Activated naive CD4-positive, alpha-beta T cell (primary cell): ENCODE measurements at places on chromosomes 6 and 20.

- DNase-seq = no peak
These were observed 6.3 kb downstream of the ADTRP start for GRCh38 chr6:11772109-11772825.

- DNase-seq = no peak
These were observed 270.0 kb upstream of the CDYL start for GRCh38 chr6:4506223-4506622.

DNA sequence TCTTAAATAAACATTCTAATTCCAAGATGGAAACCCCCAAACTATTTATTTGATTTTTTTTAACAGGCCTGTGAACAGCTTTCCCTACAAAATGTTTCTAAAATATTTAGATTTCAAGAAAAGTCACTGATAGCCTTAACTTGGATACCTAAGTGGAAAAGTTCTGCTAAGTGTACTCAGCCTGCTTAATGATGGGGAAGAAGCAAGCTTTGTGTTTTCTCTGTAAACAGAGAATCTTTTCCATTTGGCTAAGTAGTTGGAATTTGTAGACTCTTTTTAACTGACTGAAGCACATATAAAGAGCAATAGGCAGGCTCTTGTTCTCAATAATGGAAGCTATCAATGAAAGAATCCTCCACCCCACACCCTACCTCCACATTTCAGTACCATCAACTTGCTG is 108.2 kb downstream of the KIF6 start:
- no peak for DNase-seq

GRCh38 chr20:38804682-38805501 is 605 bp upstream of the PPP1R16B start:
- DNase-seq = peak; percentile 32

- DNase-seq = no peak
These were observed 410.5 kb downstream of the BMP2 start for GRCh38 chr20:7178004-7178403.

DNA sequence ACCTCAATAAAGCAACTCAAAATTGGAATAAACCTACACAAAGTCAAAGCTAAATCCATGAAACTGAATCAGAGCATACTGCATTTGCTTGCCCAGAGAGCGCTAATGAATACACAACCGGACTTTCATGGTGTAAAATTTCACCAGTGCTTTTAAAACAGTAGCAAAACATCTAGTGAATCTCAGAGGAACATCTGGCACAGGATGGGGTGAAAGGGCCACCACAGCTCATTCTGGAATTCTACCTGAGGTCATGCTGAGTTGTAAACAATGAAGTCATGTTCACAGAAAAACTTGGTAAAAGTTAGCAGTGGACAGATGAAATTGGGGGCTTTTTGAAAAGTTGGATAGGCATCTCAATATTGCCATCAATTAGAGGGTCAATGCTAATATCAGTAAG is 125.6 kb upstream of the STXBP5 start:
- no peak for DNase-seq

DNA sequence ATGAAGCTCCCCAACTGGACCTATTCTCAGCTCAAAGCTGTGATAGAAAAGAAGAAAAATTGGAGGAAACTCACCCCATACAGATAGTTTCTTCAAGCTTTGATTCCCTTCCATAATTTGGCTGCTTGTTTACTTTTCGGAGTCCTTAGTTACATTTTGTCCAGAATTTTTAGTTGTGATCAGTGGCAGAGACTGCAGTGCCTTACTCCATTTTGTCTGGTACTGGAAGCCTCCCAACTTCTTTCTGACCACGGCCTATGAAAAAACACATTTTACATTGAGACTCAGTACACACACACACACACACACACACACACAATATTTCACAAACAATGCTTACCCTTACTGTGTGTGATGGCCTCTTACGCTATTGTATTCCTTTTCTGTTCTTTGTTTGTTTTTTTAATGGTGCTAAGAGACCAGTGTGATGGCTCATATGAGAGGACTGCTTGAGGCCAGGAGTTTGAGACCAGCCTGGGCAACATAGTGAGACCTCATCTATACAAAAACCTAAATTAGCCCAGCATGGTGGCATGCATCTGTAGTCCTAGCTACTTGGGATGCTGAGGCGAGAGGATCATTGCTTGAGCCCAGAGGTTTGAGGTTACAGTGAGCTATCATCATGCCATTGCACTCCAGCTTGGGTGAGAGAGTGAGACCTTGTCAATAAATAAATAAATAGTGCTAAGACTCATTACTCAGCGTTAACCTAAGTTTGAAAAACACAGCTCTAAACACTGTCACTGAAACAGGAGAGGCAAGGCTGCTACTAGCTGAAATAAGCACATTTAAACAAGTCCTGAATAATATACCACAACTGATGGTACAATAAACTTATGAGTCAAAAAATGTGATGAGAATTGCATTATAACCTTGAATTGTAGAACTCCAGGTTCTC is 13.8 kb upstream of the RNF8 start:
- DNase-seq = no peak

DNA sequence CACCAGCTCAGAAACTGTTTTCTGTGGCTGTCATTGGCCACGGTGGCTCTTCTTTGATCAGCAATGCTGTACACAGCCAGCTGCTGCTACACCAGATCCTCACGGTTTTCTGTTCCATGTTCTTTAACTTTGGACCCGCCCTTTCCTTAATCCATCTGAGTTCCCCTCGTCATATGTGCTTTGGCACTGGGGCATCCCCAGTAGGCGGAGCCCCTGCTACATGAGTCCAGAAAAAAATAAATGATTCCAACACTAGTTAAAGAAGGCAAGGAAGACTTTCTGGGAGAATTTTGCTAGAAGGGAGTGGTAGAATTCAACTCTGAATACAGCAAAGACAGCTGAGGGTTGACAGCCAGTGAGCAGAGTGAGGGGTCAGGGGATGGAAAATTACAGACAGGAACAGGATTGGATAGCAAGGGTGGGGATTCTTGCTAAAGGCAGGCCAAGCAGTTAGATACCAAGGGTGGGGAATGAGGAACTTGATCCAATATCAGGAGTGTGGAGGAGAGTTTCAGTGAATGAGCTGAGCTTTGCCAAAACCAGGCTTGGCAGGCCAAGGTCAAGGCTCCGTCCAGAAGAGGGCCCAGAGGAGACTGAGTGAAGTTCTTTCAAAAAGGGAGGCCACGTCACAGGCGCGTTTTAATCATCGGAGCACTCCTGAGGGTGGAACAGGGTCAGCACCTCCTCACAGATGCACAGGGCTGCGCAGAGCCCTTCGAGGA is 391.8 kb downstream of the CDH4 start:
- DNase-seq = no peak

DNA sequence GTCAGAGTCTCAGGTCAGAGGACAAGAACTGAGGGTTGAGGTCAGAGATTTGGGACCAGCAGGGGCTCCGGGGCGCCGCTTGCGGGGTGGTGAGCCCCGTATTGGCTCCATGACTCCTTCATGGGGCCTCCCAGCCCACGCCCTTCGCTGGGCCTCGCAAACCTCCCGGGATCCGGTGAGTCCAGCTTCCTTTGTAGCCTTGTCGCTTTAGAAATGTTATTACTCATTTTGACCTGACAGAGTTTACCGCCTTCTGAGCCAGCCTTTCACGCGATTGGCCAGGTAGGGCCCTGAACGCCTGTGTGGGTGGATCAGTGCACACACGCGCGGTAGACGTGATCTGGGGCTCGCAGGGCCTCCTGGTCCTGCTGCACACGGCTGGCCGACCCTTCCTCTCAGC is 181.1 kb downstream of the ERMARD start:
- no peak for DNase-seq

DNA sequence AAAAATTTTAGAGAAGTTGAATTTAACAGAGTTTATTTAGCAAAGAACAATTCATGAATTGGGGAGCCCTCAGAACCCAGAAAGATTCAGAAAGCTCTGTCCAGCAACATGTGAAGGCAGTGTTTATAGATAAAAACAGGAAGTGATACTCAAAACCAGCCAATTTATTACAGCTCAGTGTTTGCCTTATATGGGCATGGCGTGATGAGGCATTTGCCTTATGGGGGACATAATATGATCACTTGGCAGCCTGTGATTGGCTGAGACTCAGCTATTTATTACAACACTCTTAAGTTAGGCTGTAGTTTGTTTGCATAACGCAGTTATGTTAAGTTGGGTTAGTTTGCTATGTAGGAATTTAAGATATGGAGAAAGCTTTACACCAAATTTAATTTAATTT is 11.5 kb downstream of the HLA-DPA1 start:
- no peak for DNase-seq

GRCh38 chr6:152085451-152085921 is 278.0 kb downstream of the ESR1 start:
- DNase-seq = no peak

- no peak for DNase-seq
These were observed 33.4 kb downstream of the HSF2 start for GRCh38 chr6:122432816-122433215.

DNA sequence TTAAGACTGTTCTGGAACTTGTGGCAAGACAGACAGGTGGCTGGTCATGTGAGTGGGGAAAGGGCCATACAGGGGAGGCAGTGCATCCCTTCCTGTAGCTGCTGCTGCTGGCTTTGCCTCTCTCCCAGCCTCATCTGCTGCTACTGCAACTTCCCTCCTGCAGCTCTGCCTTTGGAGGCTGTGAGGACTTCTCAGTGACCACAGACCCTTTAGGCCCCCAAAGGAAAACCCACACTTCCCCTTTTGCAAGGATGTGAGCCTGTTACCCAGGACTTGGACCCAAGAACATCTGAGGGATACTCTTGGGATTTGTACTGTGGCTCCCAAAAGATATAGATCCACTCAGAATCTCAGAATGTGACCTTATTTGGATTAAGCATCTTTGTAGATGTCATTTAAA is 91.0 kb downstream of the TMEM170B start:
- no peak for DNase-seq

- no peak for DNase-seq
These were observed 110.4 kb upstream of the ARMC2 start for GRCh38 chr6:108737594-108738546.

DNA sequence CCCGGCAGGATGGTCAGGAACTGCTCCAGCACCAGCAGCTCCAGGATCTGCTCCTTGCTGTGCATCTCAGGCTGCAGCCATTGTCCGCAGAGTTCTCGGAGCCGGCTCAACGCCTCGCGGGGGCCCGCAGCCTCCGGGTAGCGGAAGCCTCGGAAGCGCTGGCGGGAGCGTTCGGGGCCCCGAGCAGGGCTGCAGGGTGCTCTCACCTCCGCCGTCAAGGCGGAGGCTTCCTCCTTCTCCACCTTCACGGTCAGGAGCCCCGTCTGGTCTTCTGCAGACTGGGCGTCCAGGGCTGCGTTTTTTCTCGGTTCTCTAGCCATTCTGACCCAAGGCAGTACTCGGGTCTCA is 434 bp downstream of the ZKSCAN4 start:
- DNase-seq = no peak

GRCh38 chr20:44861531-44862006 is 23.9 kb upstream of the YWHAB start:
- DNase-seq = no peak

DNA sequence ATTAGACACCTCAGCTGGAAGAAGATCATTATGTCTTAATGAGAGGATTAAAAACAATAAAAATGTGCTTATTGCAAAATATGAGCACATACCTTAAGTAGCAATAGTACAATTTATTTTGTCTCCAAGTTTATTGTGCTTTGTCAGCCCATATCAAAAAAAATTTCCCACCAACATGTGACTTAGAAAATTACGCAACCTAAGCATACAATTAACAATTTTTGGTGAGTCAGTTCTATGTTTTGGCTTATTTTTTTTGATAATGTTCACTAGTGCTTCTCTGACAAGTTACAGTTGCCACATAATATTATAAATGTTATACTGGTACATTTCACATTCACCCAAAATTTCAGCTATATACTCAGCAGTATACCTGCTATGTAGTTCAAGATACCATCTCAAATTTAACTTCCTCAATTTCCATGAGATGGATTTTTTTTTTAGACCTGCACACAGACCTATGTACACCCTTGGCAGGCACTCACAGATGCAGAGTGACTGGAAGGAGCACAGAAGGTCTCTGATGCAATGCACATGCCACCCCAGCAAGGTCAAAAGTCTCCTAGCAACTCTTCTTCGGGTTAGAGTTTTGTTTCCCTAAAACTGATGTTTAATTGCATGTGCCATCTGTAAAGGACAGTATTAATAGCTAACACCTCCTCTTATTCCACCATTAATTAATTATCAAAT is 112.4 kb downstream of the PRKN start:
- DNase-seq = no peak

DNA sequence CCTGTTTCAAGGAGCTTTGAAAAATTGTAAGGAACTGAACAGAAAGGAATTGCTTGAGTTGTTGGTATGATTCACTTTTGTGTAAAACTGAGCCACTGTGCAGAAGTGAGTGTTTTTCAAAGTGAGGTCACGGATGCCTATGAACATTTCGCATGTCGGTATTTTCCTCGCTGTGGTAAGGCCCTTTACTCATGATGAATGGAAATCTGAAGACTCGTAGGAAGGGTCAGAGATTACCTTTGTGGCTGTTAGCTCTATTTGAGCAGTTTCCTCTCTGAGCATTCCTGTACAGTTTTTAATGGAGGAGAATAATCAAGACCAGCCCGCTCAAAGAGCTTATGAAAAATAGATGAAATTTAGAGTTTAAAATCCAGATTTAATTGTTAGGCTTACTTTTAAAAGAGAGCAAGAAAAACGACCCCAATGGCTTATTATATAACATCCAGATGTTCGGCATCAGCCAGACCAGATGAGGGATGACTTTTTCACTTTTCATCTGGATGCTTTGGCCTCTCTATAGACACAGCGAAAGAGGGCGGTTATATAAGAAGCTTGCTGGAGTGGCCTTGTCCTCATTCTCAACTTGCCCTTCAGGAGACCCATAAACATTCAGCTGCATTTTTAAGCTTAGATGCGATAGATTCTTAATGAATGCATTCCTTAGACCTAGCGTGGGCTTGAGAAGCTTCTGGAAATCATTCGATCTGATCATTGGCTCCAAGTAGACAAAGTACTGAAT is 99.5 kb downstream of the CD83 start:
- DNase-seq = no peak

DNA sequence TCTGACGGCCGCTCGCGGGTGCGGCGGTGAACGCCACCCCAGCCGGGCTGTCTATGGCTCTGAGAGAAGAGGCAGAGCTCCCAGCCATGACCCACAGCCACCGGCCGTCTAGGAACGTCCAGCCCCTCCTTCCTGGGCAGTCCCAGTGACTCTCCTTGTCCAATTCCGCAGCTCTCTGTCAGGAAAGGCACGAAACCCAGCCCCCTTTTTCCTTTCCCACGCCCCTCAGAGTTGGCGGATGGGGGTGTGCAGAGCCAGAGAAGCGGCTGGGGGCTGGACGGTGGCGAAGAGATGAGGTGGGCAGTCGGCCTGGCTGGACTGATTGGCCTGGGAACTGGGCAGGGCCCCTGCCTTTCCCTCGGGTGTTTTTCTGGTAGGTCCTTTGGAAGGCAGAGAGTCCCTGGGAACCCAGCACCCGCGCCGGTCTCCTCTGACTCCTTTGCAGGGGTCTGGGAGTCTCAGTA is 1.5 kb downstream of the EBF4 start:
- DNase-seq = no peak

DNA sequence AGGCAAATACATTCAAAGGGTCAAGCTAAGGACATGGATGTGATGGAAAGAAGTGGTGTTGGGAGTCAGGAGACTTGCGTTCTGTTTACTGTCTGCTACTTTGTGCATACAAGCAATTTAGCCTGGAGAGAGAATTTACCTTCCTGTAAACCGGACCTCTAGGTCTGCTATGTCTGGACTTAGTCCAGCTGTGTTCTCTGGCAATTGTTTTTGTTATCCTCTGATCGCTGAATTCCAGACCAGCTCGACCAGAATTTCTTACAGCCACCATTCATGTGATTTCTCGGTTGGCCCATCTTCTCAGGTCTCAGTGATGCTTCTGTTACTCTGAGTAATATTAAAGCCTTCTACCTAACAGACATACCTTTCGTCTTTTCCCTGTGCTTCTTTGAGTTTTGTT is 75.2 kb downstream of the LRRC1 start:
- no peak for DNase-seq
